ENCODE measurements at places on chromosomes 7 and 10. TPM values are rescaled to one million over a fixed set of nuclear protein-coding genes. Genes with fewer than 3 reads are reported as not detected.

Gene TAF5
- 3.0 TPM for total RNA-seq

Gene ADRA2A
- under 0.01 TPM for total RNA-seq

Gene C7orf57
- total RNA-seq = not detected

Gene CYP2C19
- not detected for total RNA-seq

Gene CYP3A5
- total RNA-seq = 12.4 TPM

Gene NYAP1
- 0.26 TPM for total RNA-seq

Gene THAP5
- total RNA-seq = 23.4 TPM

Gene FZD8
- 0.77 TPM for total RNA-seq

Gene KLLN
- total RNA-seq = 0.66 TPM

DNA sequence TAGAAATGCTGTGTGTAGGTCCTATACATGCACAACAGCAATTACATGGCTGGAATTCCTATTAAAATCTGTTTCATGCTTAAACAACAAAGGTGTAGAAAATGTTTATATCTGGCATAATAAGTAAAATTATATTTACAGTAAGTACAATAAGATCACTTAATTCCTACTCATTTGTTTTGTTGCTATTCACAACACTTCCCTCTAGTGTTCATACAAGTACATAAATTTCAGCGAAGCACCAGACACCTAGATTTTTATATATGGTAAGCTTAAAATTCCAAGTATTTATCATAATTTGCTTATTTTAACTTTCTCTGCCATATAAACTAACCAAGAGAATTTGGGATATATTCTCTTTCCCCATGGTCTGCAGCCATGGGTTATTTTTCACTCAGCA is 51.8 kb upstream of the ANK3 start:
- DNase-seq = peak; percentile 35

DNA sequence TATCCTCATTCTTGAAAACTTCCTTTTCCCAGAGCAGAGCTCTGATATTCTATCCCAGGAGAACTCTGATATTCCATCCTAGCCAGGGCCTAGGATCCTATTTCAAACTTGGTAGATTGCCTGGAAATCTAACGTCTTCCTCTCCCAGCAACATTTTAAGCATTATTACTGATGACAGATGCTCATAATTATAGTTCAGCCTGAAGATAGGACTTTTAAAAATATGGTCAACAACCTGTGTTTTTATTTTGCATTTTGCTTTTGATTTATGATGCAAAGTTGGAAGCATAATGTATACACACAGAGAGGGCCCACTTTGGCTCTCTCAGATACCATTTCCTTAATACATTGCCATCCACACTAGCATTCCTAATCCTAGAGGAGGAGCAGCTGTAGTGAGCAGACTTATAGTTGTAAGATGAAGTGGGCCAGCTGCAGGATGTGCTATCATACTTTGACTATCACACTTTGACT is 457.4 kb upstream of the TPK1 start:
- DNase-seq = peak; percentile 74

DNA sequence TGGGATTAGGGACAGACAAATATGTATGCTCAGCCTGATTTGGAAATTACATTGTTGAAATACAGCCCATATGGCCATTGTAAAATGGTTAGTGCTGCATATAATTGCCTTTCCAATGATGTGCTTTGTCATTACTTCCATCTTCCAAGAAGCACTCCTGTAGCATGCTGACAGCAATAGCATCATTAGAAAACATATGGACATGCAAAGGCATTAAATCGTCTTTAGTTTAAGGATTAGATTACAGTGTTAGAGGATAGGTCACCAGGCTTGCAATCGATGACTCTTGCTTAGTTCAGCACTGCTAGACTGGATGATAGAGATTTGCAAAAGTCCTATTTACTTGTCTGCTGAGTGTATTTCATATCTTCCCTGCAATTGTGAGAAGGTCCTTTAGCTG is 17.4 kb downstream of the AUTS2 start:
- no peak for DNase-seq

DNA sequence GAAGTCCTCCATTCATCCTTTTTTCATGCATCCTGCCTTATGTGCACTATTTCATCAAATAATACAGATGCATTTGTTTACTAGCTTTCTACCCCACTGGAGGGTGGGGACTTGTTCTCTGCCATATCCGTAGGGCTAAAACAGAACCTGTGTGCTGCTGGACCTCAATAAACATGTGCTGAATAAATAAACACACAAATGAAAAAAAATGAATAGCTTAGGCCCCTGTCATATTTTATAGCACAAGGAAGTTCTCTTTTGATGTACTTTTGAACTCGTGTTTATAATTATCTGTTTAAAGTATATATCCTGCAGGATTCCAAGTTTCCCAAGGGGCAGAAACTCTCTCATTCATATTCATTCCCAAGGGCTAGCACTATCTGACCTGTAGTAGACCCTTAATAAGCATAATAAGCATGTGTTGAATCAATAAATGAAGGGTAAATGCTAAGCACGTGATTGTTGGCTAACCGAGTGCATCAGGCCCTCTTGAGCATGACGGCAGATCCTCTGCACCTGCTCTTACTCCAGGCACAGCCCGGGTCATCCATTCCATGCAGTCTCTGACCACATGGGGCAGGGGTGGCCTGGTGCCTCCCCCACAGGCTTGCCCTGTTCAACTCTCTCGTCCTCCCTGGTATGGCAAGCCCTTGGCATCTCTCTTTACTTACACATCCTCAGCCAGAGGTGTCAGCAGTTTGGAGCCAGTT is 474.1 kb upstream of the ZMIZ1 start:
- DNase-seq = peak; percentile 15

DNA sequence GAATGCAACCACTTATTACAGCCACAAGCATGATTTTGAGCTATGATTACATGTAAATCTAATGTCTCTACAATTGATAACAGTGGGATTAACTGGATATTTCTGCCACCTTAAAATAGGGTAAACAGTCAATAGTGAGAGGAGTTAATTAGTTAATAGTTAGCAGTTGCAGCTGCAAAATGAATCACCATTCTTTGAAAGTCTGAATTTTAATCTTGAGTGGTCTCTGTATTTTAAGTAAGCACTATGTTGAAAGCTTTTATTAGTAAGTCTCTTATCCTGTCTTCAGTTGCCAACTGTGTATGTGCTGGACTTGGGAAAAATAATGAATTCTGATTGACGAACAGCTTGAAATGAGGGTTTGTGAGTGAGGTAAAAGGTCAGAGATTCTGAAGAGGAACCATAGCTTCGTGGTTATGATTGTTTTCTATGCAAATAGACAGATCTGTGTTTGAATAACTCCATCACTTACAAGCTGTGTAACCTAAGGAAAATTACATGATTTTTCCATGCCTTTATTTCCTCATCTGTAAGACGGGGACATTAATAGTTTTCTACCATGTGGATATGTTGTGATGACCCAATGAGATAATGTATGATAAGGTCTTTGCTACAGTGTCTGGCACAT is 75.2 kb downstream of the RNLS start:
- DNase-seq = no peak

DNA sequence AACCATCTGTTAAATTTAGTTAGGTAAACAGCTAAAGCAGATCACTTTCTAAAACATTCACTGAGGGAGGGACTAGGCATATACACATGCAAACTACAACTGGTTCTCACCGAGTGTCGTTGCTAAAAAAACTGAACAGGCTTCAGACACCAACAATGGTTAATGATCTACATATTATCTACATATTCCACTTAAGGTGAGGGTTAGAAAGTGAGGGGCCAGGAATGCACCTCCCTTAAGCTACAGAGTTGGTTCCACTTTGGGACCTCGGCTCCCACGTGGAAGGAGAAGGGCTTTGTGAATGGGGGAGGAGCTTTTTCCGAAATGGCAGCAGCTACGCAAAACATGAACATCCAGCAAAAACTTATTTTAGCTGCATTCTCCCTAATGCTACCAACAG is 5.8 kb downstream of the CTBP2 start:
- DNase-seq = no peak

DNA sequence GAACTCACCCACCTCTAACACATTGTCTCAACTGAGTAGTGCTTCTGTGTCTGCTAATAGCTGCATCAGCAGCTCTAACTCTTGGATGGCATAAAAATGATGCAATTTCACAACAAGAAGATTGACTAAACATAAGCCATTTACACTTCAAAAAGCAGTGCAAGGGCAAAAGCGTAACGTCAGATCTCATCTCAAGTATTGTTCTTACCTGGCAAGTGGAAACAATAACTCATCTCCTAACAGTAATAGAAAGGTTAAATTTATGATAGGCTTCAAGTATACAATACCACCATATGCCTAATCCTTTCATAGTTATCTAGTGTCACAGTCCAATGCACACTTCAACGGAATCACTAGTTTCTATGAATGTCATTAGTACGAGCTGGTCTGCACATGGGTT is 14.8 kb downstream of the TPK1 start:
- DNase-seq = no peak

DNA sequence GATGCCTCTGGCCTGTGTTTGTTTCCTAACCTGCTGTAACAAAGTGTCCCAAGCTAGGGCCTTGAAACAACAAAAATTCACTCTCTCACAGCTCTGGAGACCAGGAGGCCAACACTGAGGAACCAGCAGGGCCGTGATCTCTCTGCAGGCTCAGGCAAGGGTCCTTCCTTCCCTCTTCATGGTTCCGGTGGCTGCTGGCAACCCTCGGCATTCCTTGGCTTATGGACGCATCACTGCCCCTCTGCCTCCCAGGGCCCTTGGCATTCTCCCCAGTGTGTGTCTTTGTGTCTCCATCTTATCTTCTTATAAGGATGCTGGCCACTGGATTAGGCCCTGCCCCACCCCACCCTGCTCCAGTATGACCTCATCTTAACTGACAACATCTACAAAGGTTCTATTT is 17.0 kb downstream of the CNPY1 start:
- DNase-seq = no peak

- DNase-seq = peak; percentile 53
Observed at GRCh38 chr7:76011442-76011861, 17.1 kb upstream of the TMEM120A start.

GRCh38 chr7:13115855-13116254 is 428.4 kb downstream of the ARL4A start:
- peak; percentile 13 for DNase-seq

DNA sequence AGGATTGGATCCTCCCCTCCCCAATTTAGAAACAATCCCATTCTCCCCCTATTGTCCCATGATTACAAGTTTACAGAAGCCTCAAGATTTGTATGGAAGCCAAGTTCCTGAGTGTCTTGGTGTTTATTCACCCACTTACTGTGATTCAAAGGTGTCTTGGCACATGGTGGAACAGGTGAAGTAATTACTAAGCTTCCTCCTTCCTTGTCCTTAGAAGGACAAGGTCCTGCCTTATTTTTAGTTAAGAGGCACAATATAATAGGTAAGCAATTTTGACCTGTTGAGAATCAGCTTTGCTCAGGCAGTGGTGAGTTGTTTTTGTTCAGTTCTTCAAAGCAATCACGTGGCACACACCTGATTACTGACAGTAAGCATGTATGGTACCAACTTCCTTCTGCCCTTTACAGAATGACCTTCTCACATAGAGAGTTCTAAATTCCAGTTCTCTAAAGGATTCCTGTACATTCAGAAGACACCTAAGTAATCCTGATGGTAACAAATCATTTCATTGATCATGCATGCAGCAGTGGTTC is 60.7 kb upstream of the SLC13A1 start:
- DNase-seq = no peak

GRCh38 chr10:74052994-74053393 is 55.1 kb downstream of the VCL start:
- DNase-seq = no peak

DNA sequence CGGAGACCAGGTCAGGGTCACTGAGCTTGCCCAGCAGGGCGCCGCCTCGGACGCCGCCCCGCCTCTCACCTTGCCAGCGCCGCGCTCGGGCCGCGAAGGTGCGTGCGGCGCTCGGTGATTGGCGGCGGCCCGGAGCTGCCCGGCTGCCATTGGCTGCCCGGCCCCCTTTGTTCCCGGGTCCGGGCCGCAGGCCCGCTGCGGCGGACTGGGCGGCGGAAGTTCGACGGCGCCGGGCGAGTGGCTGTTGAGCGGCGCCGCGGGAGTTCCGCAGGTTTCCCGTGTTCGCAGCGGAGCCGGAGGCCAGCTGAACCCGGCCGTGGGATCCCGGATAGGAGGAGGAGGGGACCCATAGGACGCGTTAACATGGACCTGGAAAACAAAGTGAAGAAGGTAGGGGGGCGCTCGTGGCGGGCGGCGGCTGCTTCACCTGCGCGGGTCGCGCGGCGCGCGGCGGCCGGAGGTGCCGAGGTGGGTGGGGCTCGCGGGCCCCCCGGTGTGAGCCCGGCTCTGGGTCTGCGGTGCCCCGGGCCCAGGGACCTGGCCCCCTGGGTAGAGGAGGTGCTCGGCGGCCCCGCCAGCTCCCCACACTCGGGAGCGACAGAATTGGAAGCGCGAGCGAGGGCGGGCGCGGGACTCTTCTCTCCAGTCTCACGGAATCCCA is at the start of gene TES:
Gene TES, plus strand, starts transcription at position 195 of the 661 bp plus-strand sequence. Its CDS starts 169 bp downstream, at position 364.
- peak; percentile 54 for DNase-seq

DNA sequence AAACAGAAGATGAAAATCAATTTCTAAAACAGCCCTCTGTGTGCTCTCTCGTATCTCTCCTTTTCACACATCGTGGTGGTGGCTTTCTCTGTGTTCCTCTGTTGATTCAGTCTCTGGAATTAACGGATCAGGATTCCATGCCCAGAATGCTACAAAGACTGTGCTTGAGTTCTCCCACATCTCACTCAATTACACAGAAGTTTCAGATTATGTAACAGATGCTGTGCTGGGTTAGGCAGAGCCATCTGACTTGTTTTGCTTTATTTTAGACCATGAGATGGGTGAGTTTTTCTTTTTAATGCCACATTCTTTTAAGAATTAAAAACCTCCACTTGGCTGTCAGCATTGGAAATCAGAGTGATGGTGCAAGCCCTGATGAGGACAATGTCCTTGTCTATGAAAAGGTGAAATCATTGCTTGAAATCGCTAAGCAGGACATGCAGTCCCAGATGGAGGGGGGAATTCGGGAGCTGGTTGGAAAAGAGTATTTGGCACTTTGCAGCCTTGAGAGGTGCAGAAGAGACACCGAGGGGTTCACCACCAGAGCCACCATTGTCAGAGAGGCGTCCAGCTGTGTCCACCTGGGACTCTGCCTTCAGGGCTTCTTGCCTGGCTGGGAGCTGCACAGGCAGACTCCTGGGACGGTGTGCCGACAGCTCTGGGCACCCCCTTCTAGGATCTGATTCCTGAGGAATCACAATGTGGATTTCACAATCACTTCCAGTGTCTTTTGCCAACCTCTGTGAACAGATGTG is 80.4 kb downstream of the EGFR start:
- DNase-seq = no peak

DNA sequence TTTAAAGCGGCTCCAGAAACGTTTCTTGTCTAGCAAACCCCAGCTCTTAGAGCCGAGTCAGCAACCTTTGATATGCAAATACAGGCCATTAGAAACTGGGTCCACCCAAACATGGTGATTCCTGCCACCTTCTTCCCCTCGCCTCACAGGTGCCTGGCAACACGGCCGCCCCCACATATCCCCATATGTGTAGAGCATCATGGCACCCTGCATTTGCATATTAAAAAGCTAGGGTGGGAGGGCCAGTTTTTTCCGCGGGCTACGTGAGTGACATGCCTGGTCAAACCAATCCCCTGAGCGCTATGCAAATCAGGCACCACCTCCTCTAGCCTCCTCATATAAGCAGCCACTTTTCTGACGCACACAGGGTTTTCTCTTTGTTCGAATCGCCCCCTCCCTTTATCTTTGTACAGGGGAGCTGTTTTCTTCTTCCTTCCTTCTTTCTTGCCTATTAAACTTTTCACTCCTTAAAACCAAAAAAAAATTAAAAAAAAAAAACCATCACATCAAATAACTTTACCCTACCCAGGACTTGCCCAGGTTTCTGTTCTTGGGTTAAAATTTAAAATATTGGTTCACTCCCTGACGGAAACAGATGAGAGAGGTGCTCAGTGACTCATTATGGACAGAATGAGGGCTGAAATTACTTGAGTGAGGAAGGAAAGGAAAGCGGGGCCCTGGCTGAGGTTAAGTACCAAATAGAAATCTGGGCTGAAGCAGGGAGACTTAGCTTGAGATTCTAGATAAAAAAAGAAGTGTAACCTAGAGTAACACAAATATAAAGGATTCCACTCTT is 59.8 kb downstream of the COA1 start:
- peak; percentile 78 for DNase-seq

Data from fibroblast of lung (primary cell).